Neural crest cell (in vitro differentiated cells): ENCODE measurements at places on chromosomes 12 and 14. TPM values are rescaled to one million over a fixed set of nuclear protein-coding genes. Genes with fewer than 3 reads are reported as not detected.

ESR2 gene
- 0.20 and 0.33 TPM in 2 replicates for total RNA-seq

MDGA2 gene
- 8.7 and 10.5 TPM in 2 replicates for total RNA-seq

RTN1 gene
- 14.9 and 18.0 TPM in 2 replicates for total RNA-seq

EID3 gene
- total RNA-seq, result 1.8 and 3.0 TPM in 2 replicates

RAB35 gene
- total RNA-seq, result 45.1 and 54.1 TPM in 2 replicates

CAPS2 gene
- total RNA-seq, result 6.6 and 7.3 TPM in 2 replicates

NRXN3 gene
- total RNA-seq, result 2.5 TPM in 2 replicates

KRT72 gene
- total RNA-seq, result not detected in 2 replicates

ISM2 gene
- total RNA-seq, result 0.16 TPM in 1 of 2 replicates, not detected in the other

DNA sequence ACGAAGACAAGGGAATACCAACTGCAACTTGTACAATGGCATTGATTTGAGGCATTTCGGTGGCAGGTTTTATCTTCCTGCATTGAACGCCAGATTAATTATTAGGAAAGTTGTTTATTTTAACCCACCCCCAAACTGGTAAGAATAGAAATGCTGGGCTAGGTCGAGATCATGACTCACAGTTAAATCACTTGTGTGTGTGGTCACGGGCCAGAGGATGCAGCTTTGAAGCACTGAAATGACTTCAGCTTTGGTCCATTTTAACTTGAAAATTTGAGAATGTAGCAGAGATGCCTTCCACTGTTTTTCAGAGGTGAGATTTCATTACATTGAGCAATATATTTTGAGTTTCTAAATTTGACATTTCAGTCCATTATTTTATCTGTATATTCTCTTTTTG is 23.6 kb upstream of the KCNH3 start:
- DNase-seq, result no peak

GRCh38 chr12:31031951-31032335 is 41.7 kb upstream of the DDX11 start:
- no peak for DNase-seq

DNA sequence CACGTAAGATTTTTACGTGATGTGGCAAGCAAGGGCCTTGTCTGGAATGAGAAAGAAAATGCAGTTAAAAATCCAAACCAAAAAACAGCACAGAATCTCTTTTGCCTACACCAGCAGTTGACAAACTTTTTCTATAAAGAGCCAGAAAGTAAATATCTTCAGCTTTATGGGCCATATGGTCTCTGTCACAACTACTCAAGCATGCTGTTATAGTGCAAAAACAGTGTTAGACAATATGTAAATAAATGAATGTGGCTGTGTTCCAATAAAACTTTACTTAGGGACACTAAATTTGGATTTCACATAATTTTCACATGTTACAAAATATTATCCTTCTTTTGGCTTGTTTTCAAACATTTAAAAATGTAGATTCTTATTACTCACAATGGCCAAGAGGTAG is 6.2 kb upstream of the ELK3 start:
- DNase-seq, result no peak

DNA sequence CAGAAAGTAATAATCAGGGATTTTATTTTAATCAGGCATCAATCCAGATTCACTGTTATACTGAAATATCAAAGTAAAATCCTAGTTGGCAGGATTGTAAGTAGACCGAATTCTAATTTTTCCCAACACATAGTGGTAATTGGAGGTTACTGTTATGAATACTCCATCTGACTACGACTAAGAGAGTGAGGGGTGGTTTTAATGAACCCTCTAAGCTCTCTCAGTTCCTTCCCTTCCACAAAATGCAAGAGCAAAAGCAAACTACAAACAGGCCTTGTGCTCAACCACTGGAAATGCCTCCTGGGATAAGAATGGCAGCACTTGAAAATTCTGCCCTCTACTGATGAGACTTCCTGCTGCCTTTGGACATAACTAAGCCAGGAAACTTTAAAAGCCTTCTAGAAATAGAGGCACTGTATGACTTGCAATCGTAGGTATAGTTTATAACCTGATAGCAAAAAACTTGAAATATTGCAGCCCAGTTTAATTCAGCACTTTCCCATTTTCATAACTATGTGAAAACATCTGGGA is 184.8 kb downstream of the SLC16A7 start:
- no peak for DNase-seq

- DNase-seq, result no peak
These were observed 206.9 kb downstream of the PELI2 start for GRCh38 chr14:56324856-56325699.

DNA sequence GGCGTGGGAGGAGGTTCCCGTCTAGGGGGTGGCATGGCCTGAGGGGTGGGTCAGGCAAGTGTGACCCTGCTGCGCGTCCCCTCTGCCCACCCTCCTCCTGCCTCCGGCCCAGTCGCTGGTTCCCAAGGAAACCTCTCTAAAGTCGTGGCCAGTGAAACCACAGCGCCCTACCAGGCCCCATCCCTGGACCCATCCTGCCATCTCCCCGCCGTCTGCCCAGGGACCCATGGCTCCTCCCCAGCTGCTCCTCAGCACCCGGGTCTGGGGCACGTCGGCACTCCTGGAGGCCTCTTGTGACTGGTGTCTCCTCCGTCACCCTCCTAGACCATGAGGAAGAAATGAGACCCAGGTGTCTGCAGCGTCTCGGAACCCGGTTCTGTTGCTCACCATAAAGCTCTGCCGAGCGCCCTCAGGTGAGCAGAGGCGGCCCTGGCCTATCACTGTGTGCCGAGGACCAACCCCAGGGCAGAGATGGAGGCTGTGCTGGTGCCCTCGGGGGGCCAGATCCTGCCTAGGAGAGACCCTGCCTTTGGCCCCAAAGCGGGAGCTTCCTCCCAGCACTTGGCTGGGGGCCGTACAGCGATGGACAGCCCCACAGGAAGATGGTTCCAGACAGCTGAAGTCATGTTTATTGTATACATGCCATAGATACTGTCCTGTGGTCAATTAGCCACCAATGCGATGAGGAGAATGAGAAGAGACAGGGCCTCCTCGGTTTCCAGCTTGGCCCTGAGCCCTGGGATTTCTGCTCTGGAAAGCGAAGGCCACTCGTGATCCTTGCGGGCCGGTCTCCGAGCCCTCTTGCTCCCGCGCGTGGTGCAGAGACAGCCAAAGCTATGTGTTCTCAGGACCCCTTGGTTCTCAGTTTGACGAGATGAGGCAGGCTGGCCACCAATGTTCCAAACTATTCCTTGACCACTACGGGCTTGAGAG is 222.5 kb upstream of the RTL1 start:
- DNase-seq, result no peak

GRCh38 chr14:51129130-51129529 is 34.2 kb upstream of the TRIM9 start:
- DNase-seq, result no peak

GRCh38 chr12:14362352-14362751 is 3.1 kb upstream of the ATF7IP start:
- DNase-seq, result no peak

GRCh38 chr14:74019408-74020137 is 424 bp downstream of the BBOF1 start:
- DNase-seq, result no peak

DNA sequence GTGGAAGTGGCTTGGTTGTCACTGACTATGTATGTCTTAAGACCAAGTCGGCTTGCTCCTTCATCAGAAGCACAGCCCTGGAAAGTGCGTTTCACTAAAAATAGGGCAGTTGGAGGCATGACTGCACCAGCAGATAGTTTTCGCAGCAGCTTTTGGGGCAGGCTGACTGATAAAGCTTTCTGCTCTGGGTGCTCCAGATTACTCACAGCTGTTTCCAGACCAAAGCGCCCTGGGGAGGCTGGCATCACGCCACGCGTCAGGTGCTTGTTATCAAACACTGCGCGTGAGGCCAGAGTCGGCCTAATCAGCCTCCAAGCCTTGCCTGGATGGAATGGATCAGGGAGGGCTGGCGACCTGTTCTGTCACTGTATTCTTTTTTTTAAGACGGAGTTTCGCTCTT is 13.3 kb upstream of the LRRC10 start:
- DNase-seq, result no peak

GRCh38 chr12:108403952-108404351 is 64.8 kb upstream of the CMKLR1 start:
- no peak for DNase-seq

GRCh38 chr12:75613981-75614380 is 102.6 kb upstream of the KRR1 start:
- DNase-seq, result no peak

DNA sequence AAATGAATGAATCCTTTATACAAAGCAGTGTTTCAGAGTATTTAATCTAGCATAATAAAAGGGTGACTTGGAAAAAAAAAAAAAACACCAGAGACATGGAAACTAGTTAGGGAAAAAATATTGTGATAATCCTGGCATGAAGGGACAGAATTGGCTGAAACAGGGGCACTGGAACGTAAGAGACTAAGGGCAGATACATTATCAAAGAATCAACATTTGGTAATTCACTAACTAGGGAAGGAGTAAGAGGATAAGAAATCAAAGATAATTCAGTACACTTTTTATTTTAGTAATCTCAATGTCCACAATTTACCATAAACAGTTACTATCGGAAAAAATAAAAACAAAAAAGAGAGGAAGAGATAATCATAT is 18.2 kb downstream of the PYM1 start:
- DNase-seq, result no peak

GRCh38 chr12:10159280-10159679 is 12.7 kb downstream of the OLR1 start:
- no peak for DNase-seq

DNA sequence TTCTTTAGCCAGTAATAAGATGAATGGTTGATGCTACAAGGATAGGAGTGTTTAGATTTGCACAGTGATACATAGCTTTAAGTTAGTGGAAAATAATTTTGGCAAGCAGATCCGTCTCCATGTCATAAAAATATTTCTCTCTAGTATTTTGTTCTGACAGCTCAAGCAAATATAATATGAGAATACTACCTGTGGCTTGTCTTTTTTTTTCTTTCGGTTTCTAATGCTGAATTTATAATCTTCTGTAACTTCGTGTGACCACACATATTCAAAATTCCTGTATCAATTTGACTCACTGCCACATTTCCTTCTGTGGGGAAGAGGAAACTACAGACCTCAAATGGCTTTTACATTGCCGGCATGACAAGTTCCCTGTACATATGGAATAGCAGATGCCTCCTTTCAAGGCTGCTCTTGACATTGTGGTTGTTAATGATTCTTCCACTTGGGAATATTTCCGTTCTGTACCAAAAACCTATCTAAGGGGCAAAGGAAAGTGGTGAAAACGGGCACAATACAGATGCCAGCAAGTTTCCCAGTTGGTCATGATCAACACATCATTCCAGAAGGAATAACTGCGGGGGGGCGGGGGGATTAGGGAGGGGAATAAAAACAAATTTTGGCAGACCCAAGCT is 103.6 kb upstream of the CCDC91 start:
- no peak for DNase-seq

DNA sequence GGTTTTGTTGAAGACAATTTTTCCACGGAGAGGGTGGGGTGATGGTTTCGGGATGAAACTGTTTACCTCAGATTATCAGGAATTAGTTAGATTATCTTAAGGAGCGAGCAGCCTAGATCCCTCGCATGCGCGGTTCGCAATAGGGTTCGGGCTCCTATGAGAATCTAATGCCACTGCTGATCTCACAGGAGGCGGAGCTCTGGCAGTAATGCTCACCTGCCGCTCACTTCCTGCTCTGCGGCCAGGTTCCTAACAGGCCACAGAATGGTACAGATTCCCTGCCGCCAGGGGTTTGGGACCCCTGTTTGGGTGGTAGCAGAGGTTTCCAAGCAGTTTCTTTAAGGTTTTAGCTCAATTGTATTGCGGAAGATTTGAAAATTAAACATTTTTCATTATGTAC is 439.8 kb upstream of the OR4E1 start:
- no peak for DNase-seq

DNA sequence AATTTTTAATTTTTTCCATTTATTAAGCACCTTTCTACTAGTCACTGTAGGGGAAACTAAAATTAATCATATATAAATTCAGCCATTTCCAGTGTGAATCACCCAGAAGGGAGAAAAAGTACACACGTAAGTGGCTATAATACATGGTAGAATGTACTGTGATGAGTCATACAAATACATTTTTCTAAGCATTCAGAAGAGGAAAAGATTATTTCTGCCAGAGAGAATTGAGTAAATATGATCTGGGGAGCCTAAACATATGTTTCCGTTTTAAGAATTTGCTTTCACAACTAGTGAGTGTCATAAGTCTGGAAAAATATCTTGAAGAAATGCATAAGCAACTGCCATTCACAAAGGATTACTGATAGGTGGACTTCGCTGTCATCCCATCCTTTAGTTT is 102.8 kb downstream of the TGFB3 start:
- DNase-seq, result no peak

- DNase-seq, result no peak
These were observed 4.8 kb downstream of the YBX3 start for GRCh38 chr12:10718279-10718821.

- DNase-seq, result no peak
These were observed 79.2 kb downstream of the HECTD4 start for GRCh38 chr12:112303004-112303403.

DNA sequence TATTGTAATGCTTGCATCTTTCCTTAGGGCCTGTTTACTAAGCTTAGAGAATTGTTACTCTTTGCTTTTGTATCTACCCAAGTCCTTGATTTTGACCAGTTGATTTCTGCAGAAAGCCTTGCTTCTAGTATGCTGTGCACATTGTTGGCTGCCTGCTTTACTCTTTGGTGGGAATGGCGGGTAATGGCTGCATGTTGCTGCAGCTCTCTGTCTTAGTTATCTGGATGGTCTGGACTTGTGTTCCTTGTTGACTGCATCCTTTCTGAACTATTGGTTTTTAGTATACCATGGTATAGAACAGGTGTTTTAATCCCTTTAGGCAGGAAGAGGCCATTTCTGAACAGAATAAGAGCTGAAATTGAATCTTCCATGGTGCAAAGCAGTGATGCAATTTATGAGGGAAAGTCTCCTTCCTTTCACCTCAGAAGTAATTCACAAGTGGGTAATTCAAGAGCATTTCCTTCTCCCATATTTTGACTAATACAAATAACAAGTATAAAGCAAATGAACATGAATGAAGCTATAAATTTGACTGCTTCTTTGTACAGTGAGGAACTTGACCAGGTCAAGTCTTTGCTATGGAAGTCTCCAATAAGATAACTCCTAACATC is 466.4 kb downstream of the NPAS3 start:
- DNase-seq, result peak; percentile 2

GRCh38 chr14:101359221-101360053 is 201.9 kb upstream of the DIO3 start:
- no peak for DNase-seq

- no peak for DNase-seq
These were observed 36.6 kb downstream of the RASSF8 start for GRCh38 chr12:25994901-25995625.
